ENCODE measurements at places on chromosomes 2 and 18.

DNA sequence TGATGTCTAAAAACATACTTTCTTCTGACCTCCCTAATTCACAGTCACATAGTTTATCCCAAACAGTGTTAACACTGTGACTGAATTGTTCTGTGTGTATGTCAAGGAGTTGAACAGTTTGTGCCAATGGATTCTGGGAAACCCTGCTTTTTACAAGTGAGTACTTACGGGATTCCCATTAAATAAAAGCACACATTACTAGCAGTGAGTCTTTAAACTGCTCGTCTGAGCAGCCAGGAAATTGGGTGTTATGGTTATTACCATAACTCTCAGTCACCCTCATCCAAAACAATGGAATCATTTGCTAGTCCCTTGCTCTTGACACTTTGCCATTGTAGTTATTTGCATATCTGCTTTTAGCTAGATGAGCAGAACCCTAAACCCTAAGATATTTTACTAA, 209.1 kb downstream of the ZNF385B start:
- no peak for DNase-seq

GRCh38 chr2:205177546-205177945, 504.8 kb upstream of the NRP2 start:
- DNase-seq = peak; percentile 35

DNA sequence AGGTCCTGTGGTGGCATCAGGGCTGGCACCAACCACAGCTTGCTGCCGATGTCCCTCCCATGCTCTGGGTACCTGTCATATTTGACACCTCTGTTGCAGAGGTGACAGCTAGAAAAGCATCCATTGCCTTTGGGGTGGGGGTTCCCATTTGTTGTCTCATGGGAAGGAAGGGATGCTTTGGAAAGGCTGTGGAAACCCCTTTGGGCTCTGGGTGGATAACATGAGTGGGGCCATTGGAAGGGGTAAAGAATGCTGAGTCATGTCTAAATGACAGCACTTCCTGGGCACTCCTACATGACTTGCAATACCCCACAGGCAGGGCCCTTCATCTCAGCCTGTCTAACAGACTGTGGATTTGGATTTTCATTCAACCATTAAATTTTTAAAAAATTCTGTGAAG, 27.8 kb downstream of the CTIF start:
- no peak for DNase-seq

- no peak for DNase-seq
Observed at GRCh38 chr2:207155516-207156444, 10.0 kb downstream of the KLF7 start.

- DNase-seq = no peak
Observed at GRCh38 chr2:25957743-25958142, 24.6 kb downstream of the KIF3C start.

GRCh38 chr2:85578243-85579180, 1.1 kb downstream of the VAMP8 start:
- DNase-seq = no peak

GRCh38 chr2:240619506-240620148, 5.7 kb upstream of the GPR35 start:
- no peak for DNase-seq

DNA sequence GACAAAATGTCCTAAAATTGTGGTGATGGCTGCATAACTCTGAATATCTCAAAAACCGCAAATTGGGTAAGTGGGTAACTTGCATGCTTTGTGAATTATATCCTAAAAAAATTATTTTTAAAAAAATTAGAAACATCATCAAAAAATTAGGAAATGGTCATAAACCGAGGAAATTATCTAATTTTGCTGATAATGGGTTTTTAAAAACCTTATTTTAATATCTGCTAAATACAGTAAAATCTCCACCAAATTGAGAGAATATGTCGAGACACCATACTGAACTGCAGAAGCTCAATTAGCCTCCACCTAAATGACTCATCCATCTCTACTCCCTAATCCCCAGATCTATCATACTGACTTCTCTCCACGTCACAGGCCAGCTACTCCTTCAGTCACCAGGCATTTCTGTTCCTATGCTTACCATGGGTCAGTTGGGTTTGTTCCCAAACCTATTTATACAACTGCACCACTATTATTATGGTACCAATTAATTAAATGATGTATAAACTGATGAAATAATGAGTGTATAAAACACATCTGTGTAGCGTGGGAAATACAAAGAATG, 36.1 kb downstream of the SPIRE1 start:
- DNase-seq = peak; percentile 85

All from fibroblast of skin of abdomen (primary cell).